Activated T-cell treated with anti-CD3 and anti-CD28 coated beads for 48 hours (primary cell): ENCODE measurements at places on chromosomes 5 and 9.

DNA sequence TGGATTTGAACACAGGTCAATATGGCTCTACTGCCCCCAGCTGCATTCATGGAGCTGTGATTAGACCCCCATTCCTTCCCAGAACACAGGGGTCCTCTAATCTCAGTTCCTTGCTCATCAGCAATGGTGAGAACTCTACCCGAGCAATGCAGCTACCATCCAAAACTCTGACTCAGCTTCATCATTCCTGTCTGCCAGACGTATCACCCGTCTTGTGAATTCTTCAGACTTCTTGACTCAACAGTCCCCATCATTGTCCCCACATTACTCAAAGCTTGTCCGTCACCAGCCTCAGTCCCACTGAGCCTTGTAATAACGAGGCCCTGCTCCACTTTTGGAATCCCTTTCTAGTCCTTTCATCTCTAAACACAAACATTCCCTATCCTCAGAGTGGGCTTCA lies 36.3 kb upstream of the STX17 start:
- DNase-seq = no peak

- no peak for DNase-seq
Measured at GRCh38 chr5:141732417-141732816, 50.4 kb upstream of the ARAP3 start.

GRCh38 chr9:75235632-75236031 lies 147.3 kb downstream of the OSTF1 start:
- no peak for DNase-seq

DNA sequence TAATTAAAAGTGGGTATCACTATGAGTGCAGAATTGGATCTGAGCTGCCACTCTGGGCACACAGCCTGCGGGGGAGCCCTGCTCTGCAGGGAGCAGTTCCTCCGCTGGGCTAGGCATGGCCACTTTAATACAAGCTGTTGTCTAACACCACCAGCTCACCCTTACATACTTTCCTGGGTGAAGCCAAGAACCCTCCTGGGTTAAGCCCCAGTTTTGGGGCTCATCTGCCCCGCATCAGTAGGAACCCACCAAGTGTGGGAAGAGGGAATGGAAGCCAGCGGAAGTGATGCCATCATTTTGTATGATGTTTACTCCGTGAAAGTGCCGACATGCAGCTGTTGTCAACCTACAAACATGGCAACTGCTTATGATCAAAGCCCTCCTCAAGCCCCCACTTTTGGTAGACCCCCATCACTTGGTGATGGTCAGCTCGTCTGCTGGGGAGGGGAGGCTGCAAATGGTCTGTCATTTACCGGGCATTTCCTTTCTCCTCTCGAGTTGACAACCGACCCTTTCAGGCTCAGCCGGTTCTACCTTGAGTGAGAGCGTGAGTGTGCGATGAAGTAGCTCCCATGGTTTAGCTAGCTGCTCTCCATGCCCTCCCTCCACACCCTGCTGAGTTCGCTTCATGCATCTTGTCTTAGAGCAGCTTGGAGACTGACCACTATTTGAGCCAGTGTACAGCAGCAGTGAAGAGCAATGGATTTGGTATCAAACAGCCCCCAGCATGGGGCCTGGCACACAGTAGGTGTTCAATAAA lies 95.3 kb upstream of the IER5L start:
- DNase-seq = no peak

- peak; percentile 33 for DNase-seq
Measured at GRCh38 chr9:72557549-72557948, 36.1 kb downstream of the TMC1 start.

DNA sequence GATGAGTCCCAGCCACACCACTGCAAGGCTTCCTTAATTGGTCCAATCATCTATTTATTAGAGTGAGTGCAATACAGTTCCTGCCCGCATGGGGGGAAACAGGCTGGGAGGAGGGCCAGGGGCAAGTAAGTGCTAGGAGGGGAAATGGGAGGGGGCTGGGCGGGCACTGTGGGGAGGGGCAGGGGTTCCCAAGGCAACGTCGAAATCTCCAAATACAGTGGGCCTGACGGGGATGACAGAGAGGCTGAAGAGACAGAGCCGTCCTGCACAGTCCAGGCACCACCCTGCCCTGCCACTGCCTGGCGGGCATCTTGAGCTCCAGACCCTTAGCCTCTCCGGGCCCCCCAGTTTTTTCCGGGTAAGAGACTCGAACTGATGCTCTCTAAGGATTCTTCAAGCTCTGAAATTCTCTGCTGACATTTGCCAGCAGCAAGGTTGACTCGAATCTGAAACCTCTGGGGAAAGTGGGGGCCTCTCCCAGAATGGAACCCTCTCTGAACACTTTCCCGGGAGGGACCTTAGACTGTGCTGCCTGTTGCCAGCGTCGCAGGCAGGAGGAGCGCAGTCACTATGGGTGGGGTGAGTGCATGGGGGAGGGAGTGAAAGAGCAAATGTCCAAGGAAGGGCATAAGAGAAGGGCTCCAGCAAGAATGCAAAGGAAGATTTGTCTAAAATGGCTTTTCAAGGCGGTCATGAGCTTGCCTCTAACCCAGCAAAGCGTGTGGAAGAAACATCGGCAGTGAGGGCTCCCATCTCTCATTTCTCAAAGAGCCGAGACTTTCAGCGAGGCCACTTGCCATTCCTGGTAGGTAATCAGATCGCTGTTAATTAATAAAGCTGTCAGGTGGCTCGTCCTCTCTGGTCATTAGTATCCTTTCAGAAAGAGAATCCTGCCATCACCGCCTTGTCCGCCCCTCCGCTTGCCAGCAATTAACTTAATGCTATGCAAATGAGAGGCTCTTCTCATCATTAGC lies 99.0 kb downstream of the GTF3C4 start:
- DNase-seq = peak; percentile 45

- no peak for DNase-seq
Measured at GRCh38 chr9:120783602-120784047, 9.6 kb downstream of the FBXW2 start.

- DNase-seq = no peak
Measured at GRCh38 chr5:42361315-42361688, 61.9 kb upstream of the GHR start.

GRCh38 chr5:180915924-180916323 lies 17.0 kb downstream of the BTNL8 start:
- no peak for DNase-seq

DNA sequence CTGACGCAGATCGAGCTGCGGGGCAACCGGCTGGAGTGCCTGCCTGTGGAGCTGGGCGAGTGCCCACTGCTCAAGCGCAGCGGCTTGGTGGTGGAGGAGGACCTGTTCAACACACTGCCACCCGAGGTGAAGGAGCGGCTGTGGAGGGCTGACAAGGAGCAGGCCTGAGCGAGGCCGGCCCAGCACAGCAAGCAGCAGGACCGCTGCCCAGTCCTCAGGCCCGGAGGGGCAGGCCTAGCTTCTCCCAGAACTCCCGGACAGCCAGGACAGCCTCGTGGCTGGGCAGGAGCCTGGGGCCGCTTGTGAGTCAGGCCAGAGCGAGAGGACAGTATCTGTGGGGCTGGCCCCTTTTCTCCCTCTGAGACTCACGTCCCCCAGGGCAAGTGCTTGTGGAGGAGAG lies 4.6 kb upstream of the PHYHD1 start:
- no peak for DNase-seq

DNA sequence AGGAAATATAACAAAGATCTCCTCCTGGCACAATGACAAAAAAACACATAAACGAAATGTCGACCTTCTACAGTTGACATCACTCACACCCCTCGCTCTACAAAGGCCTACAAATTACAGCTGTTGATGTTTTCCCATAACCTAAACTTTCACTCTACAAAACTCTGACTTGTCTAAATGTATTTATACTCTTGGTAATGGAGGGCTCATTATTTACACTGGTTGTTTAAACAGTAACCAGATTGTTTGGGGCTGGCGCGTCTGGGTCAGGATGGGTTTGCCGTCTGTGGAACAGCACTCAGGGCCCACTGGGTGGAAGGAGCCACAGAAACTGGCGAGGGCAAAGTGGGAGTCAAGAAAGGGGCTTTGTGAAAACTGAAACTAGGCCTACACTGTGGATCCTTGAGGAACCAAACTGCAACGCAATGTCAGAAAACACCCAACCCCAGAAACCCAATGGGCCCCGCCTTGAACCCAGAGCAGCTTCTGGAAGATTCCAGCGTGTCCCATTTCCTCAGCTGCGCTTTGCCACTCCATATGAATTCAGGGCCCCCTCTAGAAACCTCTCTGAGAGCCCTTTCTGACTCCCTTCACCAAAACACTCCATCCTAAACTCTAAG lies 136.7 kb downstream of the ROR2 start:
- DNase-seq = no peak

DNA sequence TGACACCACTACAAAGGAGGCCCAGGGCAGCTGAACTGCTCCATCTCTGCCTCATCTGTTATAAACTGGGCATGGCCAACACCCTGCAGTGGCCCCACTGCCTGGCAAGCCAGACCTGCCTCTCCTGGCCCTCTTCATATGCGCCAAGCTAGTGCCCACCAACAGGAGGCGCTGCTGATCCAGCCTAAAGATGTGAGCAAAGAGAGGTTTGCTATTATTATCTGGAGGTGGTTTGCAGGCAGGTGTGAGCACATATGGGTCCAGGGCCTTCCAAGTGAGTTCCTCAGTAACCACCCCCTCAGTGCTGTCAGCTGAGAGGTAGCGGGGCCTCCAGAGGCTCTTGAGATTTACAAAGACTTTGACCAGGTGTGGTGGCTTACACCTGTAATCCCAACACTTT lies 232.2 kb downstream of the SYK start:
- DNase-seq = peak; percentile 72

DNA sequence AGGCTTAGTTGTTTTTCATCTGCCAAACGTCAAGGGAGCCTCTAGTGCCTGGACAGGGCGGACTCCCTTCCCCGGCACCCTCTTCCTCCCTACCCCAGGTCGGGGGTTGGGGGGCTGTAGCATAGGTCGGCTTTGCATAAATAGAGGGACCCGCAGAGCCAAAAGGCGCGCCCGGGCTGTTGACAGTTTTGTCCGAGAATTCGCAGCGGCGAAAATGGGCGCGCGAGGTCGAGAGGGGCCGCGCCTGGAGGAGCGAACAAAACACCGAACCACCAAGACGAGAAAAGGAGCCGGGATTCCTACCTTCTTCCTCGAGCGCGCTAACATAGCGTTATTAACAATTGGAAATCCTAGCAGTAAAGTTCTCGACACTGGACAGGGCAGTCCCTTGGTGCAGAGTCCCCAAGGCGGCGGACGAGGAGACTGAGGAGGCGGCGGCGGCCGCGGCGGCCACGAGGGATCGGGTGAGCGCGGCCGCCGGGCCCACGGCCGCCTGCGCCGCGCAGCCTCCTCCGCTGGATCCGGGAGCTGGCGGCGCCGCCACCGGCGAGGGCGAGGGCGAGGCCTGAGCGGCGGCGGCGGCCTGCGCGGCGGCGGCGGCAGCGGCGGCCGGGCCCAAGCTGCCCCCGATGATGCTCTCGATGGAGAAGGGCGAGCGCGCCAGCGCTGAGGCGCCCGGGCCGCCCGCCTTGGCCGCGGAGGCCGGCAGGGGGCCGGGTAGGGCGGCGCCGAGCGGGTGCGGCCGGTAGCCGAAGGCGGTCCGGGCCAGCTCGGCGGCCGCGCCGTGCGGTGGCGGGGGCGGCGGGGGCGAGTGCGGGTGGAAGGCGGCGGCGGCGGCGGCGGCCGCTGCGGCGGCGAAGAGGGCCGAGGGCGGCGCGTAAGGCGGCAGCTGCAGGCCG lies 1.7 kb downstream of the FOXD1 start:
- no peak for DNase-seq

- no peak for DNase-seq
Measured at GRCh38 chr5:87499478-87500410, 87.0 kb upstream of the CCNH start.

DNA sequence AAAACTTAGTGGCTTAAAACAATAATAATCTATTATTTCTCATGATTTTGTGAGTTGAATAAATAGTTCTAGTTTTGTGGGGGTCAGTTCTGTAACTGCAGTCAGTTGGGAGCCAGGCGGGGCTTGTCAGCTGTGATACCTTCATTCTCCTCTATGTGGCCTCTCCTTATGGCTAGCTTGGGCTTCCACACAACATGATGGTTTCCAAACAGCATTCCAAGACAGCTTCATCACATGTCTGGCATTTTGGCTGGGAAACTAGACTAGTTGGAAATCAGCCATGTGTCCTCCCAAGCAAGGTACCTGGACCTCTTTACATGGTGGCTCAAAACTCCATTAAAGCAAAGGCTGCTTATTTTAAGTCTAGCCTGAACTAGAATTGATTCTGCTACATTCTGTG lies 61.4 kb upstream of the RANBP3L start:
- DNase-seq = no peak

DNA sequence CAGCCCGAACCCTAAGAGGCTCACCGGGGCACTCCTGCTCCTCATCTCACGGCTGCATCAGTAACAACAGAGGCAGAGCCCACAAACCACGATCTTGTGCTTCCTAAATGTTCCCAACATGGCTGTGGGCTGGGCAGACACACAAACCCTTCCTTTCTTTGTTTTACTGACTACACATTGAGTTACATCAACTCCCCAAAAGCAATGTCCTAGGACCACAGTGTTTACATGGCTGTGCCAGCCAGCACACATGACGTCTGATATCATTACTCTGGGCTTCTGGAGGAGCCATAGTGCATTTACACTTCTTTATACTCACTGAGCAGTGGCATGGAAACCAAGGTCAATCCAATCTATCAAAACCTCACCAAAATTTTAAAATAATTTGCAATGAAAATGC lies 101.4 kb downstream of the LHFPL2 start:
- no peak for DNase-seq

DNA sequence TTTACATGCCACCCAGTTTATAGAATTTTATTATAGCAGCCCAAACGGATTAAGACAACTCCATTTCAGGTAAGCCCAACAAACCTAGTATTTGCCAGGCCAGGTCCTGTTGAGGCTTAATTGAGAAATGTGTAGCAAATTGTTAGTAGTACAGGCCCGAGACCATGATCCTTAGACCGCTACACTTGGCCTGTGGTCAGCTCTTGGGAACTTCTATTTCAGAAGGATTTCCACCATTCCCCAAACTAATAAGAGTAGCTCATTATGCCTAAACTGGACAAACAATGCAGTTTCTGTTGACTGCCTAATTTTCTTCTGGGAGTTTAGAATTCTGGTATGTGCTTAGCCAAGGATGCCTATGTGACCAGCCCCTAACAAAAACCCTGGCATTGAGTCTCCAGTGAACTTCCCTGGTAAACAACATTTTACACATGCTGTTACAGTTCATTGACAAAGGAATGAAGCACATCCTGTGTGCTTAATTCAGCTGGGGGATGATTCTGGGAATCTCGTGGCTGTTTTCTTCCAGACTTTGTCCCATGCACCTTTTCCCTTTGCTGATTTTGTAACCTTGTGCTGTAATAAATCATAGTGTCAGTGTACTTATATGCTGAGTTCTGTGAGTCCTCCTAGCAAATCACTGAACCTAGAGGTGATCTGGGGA lies 5.6 kb upstream of the GPX3 start:
- no peak for DNase-seq

GRCh38 chr9:79570448-79571308 lies 1.1 kb upstream of the TLE4 start:
- DNase-seq = peak; percentile 38
